ENCODE measurements at places on chromosomes 11 and 22.

GRCh38 chr11:70799386-70799785 is 401.1 kb downstream of the CTTN start:
- no peak for DNase-seq

GRCh38 chr22:47392729-47393128 is 630.3 kb downstream of the TBC1D22A start:
- no peak for DNase-seq

- DNase-seq, result no peak
These were observed 8.2 kb downstream of the DUSP8 start for GRCh38 chr11:1563697-1564534.

- no peak for DNase-seq
These were observed 3.4 kb downstream of the ZNF195 start for GRCh38 chr11:3375552-3375951.

- DNase-seq, result no peak
These were observed 36.8 kb upstream of the APOA1 start for GRCh38 chr11:116874251-116874650.

GRCh38 chr11:36149538-36150242 is 139.5 kb downstream of the COMMD9 start:
- peak; percentile 8 for DNase-seq

DNA sequence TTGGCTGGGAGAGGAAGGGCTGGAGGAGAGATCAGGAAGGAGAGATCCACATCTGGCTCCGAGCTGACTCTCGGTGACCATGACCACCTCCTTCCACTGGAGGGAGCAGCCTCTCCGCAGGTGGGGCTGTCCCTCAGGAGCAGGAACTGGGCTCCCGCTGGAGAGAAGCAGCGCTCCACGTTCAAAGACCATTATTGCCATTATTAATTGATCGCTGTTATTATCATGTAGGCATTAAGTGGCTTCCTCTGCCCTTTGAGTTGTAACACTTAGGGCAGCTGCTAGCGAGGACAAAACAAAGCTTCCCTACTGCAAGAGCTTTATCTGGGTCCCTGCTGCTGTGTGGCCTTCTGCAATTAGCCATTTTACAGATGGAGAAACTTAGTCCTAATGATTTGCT is 251.9 kb downstream of the ST3GAL4 start:
- no peak for DNase-seq

DNA sequence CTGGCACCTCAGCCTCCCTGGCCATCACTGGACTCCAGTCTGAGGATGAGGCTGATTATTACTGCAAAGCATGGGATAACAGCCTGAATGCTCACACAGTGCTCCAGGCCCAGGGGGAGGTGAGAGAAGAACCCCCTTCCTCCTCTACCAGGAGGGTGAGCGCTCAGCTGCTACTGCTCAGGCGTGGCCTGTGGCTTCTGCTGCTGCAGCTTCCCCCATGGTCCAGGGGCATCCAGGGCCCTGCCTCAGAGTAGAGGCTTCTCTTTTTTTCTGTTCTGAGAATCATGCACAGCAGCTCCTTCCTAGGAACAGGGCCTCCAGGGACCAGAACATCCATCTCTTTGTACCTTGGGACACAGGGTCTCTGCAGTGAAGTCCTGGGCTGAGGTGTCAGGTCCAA is 83.1 kb downstream of the VPREB1 start:
- DNase-seq, result no peak

DNA sequence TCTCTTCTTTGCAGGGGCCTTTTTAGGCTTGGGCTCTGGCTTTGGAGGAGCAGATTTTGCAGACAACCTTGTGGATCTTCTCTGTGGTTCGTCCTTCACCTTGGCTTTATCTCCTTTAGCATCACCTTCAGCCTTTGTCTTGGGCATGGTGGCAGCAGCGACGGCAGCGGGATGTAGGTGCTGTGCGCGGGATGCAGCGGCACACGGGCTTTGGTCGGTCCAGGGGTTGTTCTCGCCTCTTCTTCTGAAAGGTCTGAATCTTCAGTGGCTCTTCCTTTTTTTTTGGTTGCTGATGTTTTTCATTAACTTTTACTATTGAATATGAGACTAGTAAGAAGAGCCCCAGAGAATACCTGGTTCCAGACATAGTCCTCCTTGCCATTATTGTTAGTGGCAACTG is 10.0 kb downstream of the MEI1 start:
- no peak for DNase-seq

DNA sequence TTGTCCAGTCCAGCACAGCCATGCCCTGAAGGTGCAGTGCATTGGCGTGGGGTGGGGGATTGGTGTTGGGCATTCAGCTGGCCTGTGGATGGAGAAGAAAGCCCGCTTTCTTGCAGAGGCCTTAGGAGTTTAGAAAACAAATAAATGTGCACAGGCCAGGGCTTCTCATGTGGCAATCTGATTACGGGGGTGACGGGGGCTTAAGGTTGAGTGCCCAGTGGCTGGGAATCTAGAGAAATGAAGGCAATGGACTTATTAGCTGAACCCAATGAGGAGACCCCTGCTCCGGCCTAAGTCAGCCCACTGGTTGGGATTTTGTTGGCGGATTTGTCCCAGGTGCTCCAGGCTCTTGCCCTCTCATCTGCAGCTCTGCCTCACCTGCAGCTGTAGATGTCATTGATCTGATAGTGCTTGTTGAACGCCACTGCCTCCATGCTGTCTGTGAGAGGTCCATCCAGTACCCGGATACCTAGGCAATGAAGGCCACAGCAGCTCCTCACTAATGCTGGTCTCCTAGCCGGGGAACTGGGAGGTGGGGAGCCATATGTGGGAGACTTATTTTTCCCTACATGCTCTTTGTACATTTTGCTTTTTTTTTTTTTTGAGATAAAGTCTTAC is 6.2 kb downstream of the PCSK7 start:
- no peak for DNase-seq

DNA sequence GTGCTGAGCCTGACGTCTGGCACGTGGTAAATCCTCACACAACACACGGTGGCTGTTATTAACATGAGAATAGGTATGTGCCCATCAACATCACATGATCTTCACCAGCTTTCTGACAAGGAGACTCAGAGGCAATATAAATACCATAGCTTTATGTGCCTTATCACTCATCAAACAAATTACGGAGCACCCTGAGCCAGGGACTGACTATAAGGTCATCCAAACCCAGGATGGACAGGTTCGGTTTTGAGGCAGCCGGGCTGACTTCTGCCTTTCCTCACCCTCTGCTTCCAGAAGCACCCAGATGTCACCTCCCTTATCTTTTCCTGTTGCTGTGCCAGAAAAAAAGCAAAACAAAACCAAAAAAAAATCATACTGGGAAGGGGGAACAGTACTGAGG is 5.7 kb upstream of the PLAAT3 start:
- DNase-seq, result no peak

GRCh38 chr22:48745842-48746788 is 1081.6 kb downstream of the BRD1 start:
- DNase-seq, result no peak

GRCh38 chr11:113725913-113726312 is 19.8 kb upstream of the TMPRSS5 start:
- DNase-seq, result no peak

GRCh38 chr11:69039501-69039900 is 9.2 kb upstream of the TPCN2 start:
- DNase-seq, result no peak

- no peak for DNase-seq
These were observed 23.6 kb downstream of the CHEK2 start for GRCh38 chr22:28718044-28718443.

- no peak for DNase-seq
These were observed 11.0 kb downstream of the CARS1 start for GRCh38 chr11:3046190-3046589.

GRCh38 chr11:117183724-117184349 is 5.3 kb downstream of the SIDT2 start:
- DNase-seq, result no peak

GRCh38 chr11:11420899-11421285 is 67.8 kb upstream of the CSNK2A3 start:
- DNase-seq, result no peak

- DNase-seq, result no peak
These were observed 6.4 kb downstream of the MS4A15 start for GRCh38 chr11:60762851-60763691.

DNA sequence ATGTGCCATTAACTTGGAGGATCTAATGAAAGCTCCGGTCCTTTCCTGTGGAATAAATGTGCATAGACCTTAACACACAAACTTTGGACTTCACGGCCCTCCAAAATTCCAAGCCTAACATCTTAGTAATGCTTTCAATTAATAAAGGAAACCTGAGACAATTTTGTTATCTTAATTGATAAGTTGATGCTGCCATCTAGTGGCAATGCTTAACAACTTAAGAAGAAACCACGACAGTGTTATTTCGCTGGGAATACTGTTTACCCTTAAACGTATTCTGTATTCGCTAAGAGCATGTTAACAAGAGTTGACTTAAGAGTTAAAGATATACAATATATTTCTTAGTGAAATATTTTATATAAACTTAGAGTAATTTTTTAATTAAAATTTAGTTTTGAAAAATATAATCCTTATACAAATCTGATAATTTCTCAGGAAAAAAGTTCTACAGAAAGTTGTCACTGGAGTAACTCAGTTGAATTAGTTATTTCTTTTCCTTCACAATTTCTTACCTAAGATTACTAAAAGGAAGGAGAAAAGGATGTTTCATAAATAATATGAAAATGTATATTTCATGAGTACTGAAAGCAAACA is 35.0 kb upstream of the OR9G4 start:
- DNase-seq, result no peak

GRCh38 chr11:128852327-128853023 is 14.6 kb downstream of the KCNJ1 start:
- no peak for DNase-seq

DNA sequence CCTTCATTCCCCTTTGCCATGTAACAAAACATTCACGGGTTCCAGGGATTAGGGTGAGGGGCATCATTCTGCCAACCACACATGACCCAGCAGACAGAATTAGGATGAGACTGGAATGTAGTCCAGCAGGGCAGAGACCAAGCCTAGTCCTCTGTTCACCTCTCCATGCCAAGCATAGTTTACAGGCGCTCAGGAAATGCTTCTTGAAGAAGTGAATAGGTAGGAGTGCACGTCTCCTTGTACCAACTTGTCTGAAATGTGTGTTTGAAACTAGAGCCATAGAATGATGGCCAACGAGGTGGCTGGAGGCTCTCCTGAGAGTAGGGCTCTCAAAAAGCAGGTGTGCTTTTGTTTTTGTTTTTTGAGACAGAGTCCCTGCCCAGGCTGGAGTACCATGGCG is 8.2 kb downstream of the SPINDOC start:
- DNase-seq, result no peak

DNA sequence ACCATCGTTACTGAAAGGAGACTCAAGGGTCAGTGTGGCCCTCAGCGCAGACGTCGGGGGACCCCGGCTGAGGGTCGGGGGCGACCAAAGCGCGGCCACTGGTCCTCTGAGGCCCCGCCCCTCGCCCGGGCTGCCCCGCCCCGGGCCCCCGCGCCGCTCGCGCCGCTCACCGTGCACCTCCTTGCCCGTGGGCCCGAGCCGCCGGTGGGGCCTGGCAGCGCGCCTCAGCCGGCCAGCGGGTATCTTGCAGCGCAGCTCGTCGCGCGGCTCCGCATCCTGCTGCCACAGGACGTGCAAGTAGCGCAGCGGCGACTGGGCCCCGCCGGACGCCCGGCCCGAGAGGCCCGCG is 419 bp downstream of the ANKRD54 start:
- peak; percentile 60 for DNase-seq

GRCh38 chr22:46450931-46451561 is 86.4 kb downstream of the CELSR1 start:
- DNase-seq, result no peak

- no peak for DNase-seq
These were observed 144.8 kb downstream of the GRIA4 start for GRCh38 chr11:105754716-105755115.

DNA sequence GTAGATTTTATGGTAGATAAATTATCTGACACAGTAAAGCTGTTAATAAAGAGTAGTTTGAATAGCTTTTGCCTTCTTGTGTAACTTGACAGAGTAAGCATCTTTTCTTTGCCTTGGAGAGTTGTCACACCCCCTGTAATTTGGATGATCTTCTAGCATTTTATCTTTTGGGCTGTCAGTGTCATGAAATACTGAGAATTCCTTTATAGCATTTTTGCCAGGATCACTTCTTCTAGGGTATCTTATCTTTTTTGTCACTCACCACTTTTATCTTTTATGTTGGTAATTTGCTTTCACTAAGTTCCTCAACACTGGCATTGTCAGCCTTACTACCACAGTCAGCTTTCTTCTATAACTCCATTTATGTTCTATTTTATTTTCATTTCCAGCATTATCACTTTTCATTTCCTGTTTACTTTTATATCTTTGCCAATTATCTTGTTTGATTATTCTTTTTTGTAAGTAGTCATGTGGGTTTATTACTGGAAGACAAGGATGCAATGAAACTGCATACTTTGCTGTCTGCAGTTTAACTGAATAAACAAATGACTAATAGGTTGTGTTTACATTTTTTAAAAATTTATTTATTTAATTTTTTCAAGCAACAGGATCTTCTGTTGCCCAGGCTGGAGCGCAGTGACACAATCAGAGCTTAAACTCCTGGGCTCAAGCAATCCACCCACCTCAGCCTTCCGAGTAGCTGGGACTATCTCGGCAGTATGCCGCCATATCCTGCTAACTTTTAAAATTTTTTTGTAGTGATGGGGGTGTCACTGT is 28.1 kb upstream of the ACAT1 start:
- DNase-seq, result no peak

DNA sequence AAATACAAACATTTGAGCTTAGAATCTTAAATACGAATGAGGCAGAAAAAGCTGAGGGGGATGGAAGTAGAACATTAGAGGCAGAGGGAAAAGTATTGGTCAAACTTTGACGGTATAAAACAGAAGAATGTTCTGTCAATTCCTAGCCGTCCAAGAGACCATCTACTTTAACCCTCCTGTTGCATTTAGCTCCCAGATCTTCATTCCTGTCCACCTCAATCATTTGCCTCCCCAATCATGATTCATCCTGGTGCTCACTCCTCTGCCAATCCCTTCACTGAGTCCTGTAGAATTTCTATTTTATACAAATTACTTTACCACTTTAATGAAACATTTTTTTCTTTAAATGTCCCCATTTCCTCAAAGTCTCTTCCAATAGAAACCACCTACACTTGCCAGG is 28.2 kb downstream of the C2CD3 start:
- DNase-seq, result no peak

DNA sequence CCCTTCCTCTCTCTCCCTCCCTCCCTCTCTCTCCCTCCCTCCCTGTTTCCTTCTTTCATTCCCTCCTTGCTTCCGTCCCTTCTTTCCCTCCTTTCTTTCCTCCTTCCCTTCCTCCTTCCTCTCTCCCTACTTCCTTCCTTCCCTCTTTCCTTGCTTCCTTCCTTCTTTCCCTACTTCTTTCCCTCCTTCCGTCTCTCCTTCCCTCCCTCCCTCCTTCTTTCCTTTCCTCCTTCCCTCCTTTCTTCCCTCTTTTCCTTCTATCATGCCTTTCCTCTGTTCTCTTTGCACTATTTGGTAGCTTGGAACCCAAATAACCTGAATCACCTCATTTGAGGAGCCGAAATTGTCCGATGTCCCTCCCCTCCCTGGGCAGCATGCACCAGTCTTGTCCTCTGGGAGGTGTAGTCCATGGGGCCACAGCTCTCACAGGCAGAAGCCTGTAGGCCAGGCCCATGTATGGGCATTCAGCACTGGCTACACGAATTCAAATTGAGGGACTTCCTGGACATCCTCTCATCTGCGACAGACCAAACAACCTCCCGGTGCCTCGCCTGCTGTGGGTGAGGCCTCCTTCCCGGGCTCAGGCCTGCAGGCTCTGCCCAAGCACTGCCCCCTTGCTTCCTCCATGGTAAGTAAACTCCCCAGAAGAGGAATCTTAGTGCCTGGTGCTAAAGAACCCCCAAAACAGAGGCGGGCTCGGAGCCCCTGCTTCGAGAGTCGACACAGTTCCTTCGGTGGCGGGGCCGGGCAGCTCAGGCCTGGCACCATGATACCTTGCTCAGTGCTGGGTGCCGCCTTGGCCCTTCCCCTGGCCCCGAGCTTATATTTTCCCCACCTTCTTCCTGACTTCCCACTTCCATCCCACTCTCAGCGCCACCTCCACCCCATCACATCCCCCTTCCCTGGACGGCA is 454.1 kb upstream of the CADM1 start:
- DNase-seq, result no peak
